ENCODE measurements at places on chromosomes 5 and 9.

DNA sequence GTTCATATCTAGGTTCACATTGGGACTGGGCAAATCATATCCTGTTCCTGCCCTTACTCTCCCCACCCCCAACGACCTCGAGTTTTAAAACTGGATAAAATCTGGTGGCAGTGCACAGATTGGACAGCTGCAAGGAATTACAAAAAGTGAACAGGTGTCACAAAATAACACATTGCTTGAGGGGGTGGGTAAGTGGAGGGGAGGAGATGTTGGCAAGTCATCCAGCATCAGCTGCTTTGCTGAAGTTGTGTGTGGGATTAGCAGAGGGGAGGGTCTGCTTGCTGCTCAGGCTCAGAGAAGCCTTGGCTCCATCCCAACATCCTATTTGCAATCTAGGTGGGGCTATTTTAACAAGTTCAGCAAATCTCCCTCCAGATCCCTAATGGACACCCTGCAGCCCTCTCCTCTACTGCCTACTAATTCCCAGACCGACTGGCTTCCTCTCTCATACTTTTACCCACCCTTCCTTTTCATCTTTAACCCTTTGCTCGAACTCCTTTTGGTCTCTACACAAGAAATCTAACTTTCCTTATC, 39.8 kb upstream of the SLC24A2 start:
- DNase-seq, result no peak

DNA sequence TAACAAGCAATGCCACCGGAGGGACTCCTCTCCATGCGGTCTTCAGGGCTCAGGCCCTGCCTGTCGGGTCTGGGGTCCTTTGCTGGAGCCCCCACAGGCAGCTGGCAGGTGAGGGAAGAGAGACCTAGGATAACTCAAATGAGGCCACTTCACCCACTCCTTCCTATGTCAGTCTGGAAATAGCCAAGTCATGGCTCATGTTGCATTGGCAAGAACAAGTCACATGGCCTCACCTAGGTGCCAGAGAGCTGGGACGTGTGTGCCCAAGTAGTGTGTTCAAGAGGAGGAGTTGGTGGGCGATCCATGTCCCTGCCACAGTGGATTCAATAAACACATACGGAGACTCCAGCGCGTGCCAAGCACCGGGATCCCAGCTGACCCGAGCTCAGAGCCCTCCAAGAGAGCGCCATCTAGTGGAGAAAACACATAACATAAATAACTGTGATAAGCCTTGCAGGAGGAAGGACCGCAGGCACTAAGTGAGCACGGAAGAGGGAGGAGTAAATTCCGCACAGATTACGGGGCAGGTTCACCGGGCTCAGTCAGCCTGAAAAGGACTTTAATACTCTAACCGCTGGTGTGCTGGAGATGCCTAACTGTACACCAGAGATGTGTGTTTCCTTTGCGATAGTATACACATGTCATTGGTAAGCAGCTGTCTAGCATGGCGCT, 580.8 kb downstream of the CCDC171 start:
- no peak for DNase-seq

DNA sequence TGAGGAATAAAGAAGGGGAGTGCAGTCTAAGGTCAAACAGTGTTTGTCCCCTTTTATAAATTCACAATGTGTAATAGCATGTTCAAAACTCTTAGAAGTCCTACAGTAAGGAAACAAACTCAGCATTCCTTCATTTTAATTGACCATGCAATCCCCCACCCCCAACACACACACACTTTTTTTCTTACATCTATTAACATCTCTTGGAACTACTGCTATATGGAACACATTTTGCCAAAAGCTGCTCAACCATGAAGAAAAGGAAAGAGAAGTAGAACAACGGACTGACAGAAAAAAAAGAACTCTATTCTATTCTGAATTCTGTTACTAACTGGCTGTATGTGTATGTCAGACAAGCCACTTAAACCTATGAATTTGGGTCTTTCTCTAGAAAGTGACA, 2.8 kb upstream of the CTNNAL1 start:
- no peak for DNase-seq

- no peak for DNase-seq
These were observed 169.2 kb upstream of the RGMB start for GRCh38 chr5:98604301-98604700.

GRCh38 chr9:125541840-125542243, 165.2 kb downstream of the MAPKAP1 start:
- DNase-seq, result no peak

DNA sequence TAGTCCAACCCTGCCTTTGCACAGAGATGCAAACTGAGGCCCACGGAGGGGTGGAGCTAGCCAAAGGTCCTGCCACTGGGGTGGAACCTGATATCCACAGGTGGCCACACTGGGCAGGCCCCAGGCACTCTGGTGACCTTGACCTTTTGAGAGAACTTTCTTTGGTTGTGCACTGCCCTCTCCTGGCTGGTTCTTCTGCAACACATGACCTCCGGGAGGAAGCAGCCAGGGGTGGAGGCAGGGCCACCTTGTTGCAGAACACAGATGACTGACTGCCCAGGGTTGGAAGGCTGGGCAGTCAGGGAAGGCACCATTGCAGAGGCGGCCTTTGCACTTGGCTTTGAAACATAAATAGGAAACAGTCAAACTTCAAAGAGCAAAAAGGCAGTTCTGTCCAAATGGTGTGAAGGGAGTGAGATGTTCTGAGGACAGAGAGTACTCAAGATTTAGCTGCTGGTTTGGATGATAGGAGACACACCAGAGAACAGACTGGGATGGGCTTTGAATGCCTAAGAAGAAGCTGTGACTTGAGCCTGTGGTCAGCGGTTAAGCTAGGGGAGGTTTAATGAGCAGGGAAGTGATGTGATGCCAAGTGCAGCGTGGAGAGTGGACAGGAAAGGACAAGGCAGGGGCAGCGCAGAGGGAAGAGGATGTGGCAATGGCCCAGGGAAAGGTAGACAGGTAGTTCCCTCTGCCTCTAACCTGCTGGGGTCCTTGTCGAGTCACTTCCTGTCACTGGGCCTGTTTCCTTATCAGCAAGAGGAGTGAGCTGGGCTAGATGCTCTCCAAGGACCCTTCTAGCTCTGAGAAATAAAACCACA, 6.8 kb upstream of the TCOF1 start:
- peak; percentile 23 for DNase-seq

GRCh38 chr5:108629779-108630528, 117.7 kb upstream of the FER start:
- DNase-seq, result no peak

GRCh38 chr5:34562791-34563190, 93.3 kb upstream of the RAI14 start:
- DNase-seq, result no peak

GRCh38 chr9:92718086-92719001, 46.3 kb downstream of the BICD2 start:
- DNase-seq, result no peak

GRCh38 chr5:6759983-6760382, 46.8 kb downstream of the TENT4A start:
- no peak for DNase-seq

DNA sequence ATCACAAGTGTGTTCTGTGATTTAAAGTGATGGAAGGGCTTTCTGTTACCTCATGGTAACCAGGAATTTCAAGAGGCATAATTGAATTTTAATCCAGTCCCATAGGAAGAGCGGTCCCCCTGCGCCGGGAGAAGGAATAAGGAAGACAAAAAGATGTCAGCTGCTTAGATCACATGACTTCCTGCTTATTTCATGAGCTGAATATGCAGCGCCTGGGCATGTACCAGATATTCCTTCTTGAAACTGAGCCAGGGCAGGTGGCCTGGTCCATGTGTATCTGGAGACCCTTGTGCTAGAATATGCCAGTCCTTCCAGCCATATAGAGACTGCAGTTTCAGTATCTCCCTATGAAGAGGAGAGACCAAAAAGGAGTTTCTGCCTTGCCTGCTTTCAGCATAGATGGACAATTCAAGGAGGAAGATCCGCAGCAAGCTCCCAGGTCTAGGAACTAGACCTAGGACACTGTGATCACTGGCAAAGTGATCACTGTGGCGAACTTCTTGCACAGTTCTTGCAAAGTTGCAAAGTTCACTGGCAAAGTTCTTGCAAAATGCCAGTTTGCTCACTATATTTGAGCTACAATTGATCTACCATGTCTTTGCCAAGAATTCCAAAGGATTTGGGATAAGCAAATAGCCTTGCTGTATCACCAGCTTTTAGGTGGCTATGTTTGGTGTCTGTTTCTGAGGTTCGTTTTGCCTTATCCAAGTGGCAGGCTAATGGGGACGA, 102.9 kb upstream of the PHYKPL start:
- DNase-seq, result no peak

DNA sequence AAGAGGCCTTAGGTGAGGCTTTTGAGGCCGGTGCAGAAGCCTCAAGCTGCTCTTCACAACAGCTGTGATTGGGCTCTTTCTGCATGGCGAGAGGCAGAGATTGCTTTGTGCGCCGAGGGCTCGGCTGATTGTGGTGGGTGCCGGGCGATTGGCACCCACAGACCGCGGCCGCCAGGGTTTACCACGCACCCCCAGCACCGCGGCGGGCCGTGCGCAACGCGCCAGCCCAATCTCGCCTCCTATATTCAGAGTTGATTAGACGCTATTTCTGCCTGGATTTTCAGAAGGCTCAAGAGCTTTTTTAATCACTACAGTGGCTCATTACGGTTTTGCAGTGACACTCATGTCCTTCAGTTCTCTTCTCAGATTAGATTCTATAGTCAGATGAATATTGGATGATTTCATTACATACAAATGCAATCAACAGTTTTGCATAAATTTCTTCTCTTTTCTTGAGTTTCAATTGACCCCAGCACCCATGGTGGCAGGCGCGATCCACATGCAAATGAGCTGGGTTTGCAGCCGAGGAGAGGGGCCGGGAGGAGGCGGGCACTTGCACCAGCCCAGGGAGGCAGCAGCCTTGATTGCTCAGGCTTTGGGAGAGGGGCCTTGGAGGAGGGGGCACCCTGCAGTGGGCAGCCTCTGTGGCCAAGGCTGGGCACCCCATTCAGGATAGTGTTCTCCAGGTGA, 33.8 kb upstream of the PTGS1 start:
- no peak for DNase-seq

GRCh38 chr5:109450129-109450877, 40.5 kb upstream of the PJA2 start:
- no peak for DNase-seq

DNA sequence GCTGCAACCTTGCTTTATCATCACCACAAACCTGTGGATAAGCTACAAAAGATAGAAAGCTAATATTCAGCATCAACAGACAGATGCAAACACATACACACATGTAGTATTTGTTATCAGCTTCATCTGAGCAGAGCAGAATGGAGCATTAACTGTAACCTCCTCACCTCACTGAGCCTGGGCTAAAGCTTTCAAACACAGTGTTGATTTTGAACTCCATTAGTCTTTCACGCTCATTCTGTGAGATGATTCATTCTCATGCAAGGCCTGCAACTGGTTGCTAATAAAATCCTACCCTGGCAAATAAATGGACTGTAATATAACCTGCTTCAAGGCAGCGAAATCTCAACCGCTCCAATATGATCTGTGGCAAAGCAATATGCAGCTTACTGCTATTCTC, 1360.6 kb upstream of the ACO1 start:
- no peak for DNase-seq

DNA sequence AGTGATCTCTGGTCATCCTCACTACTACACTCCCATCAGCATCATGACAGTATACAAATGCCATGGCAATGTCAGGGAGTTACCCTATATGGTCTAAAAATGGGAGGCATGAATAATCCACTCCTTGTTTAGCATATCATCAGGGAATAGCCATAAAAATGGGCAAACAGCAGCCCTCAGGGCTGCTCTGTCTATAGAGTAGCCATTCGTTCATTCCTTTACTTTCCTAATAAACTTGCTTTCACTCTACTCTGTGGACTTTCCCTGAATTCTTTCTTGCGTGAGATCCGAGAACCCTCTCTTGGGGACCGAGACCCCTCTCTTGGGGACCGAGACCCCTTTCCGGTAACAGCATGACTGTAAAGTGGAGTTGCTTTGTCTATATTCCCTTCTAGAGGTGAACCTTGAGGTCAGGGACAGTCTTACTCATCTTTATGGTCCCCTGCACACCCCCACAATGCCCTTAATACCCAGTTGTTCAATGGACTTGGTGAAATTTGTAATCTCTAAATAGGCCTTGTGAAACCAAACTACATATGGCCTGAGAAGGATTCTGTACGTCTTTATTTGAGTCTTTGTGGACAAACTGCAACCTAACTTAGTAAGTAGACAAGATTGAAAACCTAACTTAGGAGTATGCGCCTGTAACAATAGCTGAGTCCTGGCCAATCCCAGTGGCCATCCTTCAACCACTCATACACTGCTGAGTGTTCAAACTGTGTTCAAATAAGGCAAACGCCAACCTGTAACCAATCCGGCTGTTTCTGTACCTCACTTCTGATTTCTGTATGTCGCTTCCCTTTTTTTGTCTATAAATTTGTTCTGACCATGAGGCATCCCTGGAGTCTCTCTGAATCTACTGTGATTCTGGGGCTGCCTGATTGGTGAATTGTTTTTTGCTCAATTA, 32.3 kb upstream of the UBTD2 start:
- no peak for DNase-seq

DNA sequence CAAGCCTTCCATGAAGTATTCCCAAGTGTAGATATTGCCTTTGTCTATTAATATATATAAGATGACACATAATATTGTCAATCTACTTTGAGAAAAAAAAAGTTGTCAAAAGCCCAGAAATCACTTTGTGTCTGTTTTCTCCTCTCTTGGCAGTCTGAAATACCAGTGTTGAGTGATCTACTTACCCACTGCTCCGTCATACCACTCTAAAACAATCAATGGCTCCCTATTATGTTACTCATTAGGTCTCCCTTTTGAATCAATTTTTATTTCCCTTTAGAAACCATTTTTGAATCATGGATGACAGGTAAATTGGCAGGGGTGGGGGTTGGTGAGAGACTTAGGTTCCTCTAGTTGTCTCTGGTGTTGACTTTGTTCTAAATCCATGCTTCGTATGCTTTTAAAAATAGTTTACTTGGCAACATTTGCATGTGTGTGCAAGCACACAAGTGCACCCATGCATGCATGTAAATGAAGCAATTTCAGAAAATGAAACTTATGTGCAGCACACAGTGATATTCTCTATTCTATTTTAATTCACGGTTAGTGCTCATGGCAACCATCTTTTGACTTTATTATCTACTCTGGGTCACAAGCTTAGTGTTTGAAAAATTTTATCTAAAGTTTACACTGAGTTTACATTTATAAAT, 378.9 kb downstream of the RAB3C start:
- DNase-seq, result no peak

- DNase-seq, result no peak
These were observed 59.5 kb upstream of the RNF130 start for GRCh38 chr5:180130876-180131740.

DNA sequence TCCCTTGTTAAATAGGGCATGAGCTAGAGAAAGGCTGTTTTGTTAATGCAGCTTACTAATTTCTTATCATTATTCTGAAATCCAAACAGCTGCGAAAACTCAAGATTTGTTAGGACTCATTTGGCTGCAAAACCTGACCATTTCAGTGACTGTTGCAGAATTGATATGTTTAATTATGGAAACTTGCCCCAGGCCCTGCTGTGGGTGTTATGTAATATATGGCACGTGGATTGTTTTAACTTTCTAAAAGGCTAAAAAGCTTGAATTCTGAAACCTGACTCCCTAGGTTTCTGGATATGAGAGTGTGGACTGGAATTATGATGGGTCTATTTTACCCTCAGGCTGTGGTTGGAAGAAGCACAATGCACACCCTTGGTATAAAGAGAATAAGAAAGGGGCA, 4.4 kb downstream of the IL9 start:
- DNase-seq, result no peak

GRCh38 chr5:38291355-38291754, 33.0 kb downstream of the EGFLAM start:
- no peak for DNase-seq

- no peak for DNase-seq
These were observed 14.3 kb downstream of the WNK2 start for GRCh38 chr9:93198117-93198837.

- no peak for DNase-seq
These were observed 170.5 kb downstream of the DCP2 start for GRCh38 chr5:113147101-113147508.

Measured in stimulated activated CD4-positive, alpha-beta T cell treated with anti-CD3 and anti-CD28 coated beads, Interleukin-15, amount 100 ng/mL, for 48 hours (primary cell).